Activated CD8-positive, alpha-beta T cell treated with anti-CD3 and anti-CD28 coated beads, Interleukin-2, amount 10 ng/mL, durations not matched to agents 7 days and 5 days (primary cell): ENCODE measurements at places on chromosomes 1 and 21.

- DNase-seq, result peak; percentile 32
These were observed 172.7 kb downstream of the TGFBR3 start for GRCh38 chr1:91712981-91713841.

- no peak for DNase-seq
These were observed 47.3 kb downstream of the SAMD13 start for GRCh38 chr1:84348759-84349158.

DNA sequence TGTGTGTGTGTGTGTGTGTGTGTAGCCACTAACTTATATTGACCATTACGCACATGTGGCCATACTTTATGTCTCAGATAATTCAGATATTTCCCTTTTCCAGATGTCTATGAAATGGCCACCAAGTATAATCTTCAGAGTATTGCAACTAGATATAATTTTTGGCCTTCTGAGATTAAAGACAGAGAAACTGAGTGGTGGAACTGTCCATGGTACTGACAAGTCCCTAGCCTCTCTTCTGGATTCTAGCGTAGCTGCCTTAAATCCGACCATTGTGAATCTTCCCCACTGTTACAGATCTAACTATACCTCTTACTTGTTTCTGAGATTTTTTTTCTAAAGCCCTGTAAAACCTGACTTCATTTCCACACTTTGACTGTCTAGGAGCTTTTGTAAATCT, 100.0 kb upstream of the SERTAD4 start:
- DNase-seq, result peak; percentile 34

- no peak for DNase-seq
These were observed 71.4 kb upstream of the HSPA13 start for GRCh38 chr21:14454016-14455009.

DNA sequence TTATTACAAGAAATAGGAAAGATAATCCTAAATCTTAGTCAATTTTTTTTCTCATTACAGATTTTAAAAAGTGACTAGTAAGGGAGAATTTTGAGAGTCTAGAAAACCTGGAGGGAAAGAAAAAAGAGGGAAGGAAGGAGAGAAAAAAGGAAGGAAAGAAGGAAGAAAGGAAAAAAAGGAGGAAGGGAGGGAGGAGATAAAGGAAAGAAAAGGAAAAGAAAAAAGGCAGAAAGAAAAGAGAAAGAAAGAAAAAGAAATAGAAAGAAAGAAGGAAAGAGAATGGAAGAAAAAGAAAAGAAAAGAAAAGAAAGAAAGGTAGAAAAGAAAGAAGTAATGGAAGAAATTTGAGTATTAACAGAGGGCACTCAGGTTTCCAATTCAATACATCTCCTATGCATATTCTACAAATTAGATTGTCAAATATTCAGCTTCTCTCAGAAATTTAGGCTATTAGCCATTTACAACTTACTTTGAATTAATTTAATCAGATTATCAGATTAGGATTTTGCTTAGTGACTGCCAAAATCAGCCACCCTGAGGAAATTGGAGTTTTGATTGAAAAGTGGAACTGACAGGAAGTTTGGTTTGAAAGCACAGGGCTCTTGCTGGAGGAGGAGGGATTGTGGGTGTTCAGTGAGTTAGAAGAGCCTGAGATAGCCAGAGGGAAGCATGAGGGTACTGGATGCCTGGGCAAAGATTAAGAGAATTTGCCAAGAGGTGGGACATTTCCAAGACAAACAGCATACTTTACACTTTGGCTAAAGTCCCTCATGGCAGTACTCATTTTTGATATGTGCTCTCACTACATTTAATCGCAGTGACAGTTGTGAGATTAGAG, 677.8 kb downstream of the USP25 start:
- no peak for DNase-seq

DNA sequence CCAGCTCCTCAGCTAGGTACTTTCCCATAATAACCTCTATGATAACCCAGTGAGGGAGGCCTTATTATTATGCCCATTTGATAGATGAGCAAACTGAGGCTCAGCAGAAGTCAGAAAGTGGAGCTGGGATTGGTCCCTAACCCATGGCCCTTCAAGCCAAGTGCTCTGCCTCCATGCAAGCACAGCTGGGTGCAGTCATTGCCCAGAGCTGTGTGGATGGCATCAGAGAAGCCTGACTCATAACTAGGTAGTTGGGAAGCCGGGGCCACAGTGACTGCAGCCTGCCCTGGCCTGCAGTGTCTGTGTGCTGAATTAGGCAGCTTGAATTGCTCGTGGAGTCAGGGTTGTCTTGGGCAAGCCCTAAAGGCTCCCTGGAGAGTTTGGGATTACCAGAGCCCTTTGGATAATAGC, 89.9 kb upstream of the SLC2A1 start:
- no peak for DNase-seq

- no peak for DNase-seq
These were observed 143.2 kb downstream of the TRIM33 start for GRCh38 chr1:114367810-114368209.

- no peak for DNase-seq
These were observed 25.5 kb downstream of the SPAG17 start for GRCh38 chr1:118159569-118159968.

GRCh38 chr1:203076031-203076511, 9.7 kb downstream of the MYOG start:
- no peak for DNase-seq

DNA sequence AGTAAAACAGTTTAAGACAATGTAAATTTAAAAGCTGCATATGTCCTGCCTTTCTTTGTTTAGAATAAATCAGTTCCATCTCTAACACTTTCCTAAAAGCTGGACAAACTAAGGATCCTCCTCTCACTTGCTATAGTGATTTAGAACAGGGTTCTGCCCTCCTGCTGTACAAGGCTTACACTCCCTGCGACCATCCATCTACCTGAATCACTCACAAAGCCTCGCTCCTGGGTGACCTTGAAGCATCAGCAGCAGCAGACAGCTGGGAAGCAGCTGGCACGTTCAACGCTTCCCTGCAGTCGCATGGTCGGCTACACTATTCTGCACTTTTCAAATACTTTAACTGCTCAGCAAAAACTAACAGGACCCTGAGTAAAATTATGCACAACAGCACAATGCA, 128.0 kb downstream of the NTPCR start:
- DNase-seq, result no peak

GRCh38 chr1:12148160-12148957, 18.4 kb upstream of the TNFRSF1B start:
- peak; percentile 40 for DNase-seq

- no peak for DNase-seq
These were observed 14.0 kb downstream of the WNT3A start for GRCh38 chr1:228020686-228021354.

DNA sequence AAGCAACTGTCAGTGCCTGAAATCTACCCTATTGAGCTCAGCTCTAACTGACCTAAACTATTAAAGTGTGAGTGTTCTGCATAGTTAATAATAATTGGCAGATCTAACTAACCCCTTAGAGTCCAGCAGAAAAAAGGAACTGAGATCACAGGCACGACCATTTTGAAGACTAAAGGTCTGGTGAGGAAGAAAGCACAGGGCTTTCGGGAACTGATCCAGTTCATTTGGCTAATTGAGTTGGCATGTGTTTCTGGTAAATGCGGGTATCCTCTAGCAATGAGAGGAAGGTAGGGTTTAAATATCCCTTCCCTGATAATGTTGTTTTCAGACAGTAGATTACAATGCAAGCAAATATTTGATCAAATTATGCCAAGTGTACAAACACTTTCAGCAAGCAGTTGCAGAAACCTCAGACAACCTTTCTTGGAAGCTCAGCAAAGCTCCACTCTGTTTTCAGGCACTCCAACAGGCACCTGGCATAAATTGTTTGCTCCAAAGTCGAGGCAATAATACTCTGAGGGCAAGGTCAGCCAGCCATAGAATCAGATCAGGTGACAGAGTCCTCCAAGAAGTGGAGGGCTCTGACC, 100.8 kb downstream of the KCNK1 start:
- DNase-seq, result no peak

GRCh38 chr1:53325326-53326087, 2.4 kb downstream of the LRP8 start:
- no peak for DNase-seq

DNA sequence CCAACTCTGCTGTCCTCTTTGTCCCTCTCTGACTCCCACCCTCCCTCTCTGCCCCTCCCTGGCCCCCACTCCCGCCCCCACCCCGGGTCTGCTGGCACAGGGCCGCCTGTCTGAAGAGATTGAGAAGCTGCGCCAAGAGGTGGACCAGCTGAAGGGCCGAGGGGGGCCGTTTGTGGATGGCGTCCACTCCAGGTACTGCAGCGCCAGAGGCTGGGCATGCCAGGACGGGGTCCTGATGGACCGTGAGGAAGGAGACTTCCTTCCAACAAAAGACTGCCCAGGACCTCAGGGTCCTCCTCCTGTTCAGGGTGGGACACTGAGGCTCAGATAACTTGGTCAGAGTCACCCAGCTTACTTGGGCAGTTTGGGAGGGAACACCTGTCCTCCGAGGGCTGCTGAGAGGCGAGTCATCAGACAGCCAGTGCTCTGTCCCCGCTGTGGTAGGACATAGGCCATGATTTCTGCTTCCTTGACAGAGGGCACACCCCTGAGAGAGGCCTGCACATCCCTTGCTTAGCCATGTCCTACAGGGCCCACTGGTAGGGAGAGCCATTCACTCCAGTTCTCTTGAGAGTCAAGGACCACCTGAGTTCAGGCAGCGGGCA, 23.4 kb downstream of the PPFIA4 start:
- DNase-seq, result no peak
